ENCODE measurements at places on chromosomes 6 and 20.

GRCh38 chr6:69105288-69105687 lies 470.2 kb downstream of the ADGRB3 start:
- DNase-seq: no peak

DNA sequence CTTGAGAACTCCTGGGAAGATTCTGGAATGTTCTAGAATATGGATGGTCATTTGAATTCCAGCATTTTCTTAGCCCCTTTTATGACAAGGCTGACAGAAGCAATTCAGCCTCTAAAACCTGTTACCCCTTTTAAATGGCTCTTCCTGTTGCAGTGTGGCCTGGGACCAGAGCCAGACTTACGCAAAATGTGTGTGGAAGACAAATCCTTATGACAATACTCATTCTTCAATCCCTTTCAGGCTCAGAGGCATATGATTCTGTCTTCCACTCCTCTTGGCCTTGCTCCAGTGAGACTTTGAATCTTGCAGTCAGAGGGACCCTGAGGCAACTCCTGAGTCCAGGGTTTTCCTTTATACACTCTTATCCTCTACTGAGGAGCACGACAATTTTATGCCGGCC lies 287.0 kb downstream of the CLIC5 start:
- no peak for DNase-seq

DNA sequence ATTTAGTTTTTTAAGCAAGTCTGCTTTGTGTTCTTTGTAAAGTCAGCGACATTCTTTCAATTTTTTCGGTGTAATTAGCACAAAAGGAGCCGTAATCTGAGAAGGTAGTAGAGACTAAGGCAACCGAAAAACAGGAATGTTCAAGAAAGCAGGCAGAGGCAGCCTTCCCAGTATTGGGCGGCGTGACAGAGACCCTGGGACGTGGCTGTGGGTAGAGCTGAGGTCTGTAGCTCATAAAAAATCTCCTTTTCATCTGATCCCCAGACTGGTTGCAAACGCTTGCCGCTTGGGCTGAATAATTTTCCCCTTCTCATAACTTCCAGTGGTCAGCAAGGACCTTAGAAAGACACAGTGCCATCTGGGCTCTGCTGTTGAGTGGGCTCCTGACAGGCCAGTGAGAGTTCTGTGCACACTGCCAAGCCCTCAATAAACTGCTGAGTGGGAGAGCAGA lies 30.8 kb downstream of the GNAS start:
- no peak for DNase-seq

DNA sequence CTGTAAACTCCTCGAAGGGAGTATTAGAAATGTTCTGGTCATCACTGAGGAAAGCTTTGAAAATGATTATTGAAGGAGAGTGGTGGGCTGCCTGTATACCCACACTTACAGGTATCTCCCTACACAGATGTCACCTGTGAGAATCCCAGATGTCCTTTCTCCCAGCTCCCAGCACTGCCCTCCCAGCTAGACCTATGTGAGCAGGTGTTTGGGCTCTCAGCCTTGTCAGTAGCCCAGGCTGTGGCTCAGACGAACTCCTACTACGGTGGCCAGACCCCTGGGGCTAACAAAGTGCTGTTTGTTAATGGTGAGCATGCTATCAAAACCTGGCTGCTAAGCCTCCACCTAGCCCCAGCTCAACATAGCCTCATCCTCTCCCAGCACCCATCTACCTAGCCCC lies 7.1 kb downstream of the PRSS16 start:
- no peak for DNase-seq

- DNase-seq: no peak
Measured at GRCh38 chr20:6473197-6473596, 294.3 kb upstream of the BMP2 start.

DNA sequence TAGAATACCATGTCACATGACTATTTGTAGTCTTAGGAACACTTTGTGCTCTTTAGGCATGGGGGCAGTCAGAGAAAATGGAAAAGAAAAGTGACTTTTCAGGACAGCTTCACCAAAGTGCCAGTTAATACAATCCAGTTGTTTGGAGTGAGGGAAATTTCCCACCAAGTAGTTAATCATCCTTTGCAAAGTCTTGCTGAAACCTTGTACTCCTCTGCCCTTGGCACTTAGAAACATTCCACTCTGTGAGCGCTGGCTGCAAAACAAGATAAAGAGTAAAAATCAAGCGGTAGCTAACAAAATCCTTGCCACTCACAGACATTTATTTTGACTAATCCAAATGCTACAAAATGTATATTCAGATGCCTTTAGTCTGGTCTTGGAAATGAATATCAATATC lies 229.2 kb upstream of the HSF2 start:
- DNase-seq: no peak

- DNase-seq: peak; percentile 31
Measured at GRCh38 chr6:55276745-55277530, 50.3 kb upstream of the GFRAL start.

DNA sequence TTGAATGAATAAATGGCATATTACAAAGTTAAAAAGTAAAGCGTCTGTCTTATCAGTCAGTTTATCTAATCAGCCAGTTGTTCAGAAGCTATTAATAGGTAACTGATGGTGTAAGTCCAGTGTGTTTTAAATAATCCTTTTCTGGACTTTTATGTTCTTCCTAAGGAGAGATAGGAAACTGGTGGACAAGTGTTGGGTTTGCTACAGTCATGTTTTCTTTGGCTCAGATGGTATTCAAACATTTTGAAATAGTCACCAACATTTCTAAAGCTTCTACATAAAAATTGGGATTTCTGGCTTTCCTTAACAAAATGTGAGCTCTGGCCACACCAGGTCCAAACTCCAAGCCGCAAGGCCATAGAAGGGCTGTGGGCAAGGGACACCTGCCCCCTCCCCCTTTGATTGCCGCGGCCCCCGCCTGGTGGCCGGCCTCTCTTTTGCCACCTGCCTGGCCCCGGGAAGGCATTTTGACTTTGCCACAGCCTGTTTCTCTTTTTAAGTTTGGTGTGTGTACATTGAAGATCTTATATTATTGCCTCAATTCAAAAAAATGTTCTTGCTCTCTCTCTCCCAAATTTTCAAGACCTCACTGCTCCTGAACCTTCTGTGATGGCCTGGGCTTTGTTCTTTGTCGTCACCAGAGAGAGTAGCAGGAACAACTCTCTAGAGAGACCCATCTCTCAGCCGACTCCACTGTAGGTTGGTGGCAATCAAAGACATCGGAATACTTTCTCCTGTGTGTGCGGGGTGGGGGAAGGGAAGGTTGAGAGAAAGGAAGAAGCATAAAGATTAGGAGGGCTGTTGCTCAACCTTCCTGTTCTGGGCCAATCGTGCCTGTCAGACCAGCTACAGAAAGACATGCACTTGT lies 84.0 kb upstream of the ZNF217 start:
- DNase-seq: peak; percentile 41

DNA sequence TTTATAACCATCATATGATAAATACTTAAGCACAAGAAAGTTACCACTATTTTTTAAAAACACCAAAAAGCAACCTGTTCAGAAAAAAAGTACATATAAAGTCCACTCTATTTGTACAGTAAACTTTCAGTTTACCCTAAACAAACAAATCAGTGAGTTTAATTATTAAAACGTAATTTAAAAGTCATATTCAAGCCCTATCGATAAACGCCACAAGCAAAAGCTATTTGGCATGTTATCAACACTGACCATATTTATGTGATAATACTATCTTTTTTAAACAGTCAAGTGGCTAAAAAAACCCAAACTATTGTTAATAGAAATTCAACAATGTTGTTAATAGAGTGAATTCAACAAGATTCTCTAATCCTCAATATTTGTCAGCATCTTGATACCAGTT lies 1.9 kb downstream of the KATNA1 start:
- DNase-seq: no peak

GRCh38 chr6:107941199-107941598 lies 16.8 kb downstream of the SEC63 start:
- no peak for DNase-seq

- DNase-seq: no peak
Measured at GRCh38 chr6:112877134-112878100, 530.3 kb downstream of the RFPL4B start.

DNA sequence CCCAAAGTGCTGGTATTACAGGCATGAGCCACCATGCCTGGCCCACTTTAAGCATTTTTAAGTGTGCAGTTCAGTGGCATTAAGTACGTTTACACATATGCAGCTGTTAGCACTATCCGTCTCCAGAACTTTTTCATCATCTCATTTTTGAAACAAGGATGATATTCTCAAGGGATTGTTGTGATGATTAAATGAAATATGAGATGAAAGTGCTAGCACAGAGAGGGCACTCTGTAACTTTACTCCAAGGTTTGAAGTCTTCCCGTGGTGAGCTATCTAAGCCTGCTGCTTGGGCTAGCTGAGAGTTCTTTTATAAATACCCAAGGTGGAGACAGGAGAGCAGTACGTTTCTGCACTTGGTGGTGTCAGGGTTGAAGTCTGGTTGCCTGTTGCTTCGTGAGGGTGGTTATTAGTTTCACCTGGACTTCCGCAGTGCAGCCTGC lies 6.6 kb downstream of the TM9SF4 start:
- DNase-seq: no peak

- DNase-seq: peak; percentile 42
Measured at GRCh38 chr6:41591859-41592502, 45.8 kb downstream of the FOXP4 start.

GRCh38 chr6:56073761-56074160 lies 173.6 kb downstream of the COL21A1 start:
- DNase-seq: no peak

DNA sequence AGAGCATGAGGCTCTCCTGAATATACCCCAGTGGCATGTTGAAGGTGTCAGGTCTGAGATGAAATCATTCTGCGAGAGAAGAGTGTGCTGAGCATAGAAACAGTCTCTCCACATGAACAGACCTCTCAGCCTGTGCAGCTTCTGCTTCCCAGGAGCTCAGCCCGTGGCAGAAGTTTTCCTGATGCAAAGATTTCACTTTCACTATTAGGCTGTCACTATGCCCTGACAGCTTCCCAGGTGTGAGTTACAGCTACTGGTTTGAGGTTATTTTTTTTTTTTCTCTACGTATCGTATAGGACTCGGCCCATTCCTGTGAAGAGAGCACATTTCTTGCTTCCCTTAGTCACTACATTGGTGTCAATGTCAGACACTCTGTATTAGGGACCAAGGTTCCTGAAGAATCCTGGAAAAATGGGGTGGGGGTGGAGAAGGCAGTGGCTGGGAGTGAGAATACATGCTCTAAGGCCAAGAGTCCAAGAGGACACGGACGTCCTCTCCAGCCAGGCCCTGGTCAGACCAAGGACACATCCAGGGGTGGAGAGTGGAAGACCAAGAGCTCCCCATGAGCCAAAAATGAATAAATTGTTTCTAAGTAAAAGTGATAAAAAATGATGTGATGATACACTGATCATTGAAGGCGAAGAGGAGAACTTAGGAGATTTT lies 121.2 kb upstream of the AKAP12 start:
- no peak for DNase-seq

DNA sequence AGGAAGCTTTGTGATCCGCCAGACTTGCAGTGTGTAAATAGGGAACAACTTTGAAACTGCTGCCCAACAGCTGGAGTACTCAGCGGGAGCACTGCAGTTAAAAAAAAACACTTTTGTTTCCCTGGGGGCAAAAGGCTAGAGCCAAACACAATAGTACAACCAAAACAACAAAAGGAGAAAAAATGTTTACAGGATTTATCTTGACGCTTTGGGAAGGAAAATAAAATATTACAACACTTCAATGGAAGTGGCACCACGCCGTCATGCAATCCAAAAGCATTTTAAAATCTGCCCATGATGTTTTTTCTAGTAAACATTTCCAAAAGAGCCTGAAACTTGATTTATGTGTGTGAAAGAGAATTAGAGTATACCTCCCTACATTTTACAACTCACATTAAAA lies 26.0 kb downstream of the PTPRK start:
- DNase-seq: no peak

GRCh38 chr6:37625591-37626374 lies 71.9 kb downstream of the MDGA1 start:
- no peak for DNase-seq

DNA sequence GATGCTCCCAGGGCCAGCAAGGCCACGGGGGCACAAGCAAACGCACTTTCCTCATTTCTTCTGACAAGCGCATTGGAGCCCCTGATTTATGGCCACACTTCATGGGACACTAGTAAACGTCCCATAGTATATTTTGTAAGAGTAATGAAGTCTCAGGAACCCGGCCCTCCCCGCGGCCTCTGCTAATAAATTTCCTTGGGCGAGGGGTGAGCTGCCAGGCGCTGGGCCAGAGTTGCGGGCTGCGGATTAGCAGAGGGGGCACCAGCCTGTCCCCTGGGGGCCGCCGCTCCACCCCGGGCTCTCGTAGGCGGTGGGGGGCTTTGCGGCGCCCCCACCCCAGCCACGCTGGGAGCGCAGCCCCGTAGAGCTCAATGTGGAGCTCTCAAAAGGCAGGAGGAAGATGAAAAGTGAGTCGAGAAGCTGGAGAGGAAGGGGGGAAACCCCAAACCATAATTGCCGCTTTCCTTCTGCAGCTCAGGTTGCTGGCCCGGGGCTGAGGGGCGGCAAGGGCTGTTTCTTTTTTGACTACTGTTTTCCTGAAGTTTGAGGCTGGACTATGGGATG lies 173.6 kb downstream of the CDC5L start:
- DNase-seq: no peak

DNA sequence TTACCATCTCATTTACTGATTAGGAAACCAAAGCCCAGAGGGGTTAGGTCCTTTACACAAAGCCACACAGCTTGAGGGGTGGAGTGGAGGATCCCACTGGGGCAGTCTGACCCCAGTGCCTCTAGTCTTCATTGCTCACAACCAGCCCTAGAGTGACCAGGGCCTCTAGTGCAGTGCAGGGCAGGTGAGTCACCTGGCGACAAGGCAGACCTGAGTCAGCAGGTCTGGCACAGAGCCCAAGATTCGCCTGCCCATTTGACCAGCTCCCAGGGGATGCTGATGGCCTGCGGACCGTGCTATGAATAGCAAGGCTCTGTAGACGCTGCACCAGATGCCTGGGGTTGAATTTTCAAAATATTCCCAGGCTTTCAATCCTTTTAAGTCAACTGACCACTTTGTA lies 29.9 kb downstream of the CDH26 start:
- no peak for DNase-seq

DNA sequence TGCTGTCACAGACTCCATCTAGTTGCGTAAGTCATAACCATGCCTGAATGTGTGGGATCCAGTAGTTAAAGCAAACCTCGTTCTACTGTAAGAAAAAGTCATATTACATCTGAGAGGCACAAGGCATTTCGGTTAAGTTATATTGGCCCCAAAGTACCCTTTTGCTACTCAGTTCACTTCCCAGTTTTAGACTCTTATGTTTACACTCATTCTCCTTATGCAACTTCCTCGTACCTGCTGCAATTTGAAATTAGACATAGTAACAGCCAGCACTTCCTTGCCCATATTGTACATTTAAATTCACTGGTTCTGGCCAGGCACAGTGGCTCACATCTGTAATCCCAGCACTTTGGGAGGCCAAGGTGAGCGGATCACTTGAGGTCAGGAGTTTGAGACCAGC lies 37.0 kb downstream of the PEX7 start:
- DNase-seq: no peak

DNA sequence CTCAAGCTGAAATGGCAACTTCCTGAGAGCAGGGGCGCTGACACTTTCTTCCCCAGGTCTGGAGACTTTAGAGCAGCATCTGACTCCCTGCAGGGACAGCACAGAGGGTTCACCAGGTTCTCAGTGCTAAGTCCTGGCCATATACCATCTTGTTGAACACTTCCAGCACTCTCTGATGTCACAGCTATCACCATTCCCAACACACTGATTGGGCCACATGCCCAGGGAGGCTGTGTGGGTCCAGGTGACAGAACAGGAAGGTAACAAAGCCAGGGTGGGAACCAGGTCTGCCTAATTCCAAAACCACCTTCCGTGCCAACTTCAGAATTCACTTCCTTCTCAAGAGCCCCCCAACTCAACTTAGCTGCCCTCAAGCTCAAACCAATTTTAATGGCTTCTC lies 4.3 kb downstream of the APCDD1L start:
- no peak for DNase-seq
